ENCODE measurements at places on chromosomes 7 and 10.

DNA sequence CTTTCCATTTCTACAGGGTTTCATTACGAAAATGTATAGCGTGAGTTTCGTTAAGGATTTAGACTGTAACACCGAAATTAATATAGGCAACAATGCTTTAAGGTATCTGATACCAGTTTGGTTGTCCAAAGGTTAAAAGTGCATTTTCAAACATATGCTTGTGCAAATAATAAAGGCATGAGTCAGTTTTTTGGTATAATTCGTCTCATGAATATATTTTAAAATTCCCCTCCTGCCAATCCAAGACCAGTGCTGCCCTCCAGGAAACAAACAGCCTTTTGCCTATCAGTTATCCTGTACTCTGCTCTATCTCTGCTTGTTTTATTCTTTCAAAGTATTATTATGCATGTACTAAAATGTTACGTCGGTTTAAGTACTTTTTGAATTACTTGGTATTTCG is 2.0 kb downstream of the LCOR start:
- no peak for DNase-seq

DNA sequence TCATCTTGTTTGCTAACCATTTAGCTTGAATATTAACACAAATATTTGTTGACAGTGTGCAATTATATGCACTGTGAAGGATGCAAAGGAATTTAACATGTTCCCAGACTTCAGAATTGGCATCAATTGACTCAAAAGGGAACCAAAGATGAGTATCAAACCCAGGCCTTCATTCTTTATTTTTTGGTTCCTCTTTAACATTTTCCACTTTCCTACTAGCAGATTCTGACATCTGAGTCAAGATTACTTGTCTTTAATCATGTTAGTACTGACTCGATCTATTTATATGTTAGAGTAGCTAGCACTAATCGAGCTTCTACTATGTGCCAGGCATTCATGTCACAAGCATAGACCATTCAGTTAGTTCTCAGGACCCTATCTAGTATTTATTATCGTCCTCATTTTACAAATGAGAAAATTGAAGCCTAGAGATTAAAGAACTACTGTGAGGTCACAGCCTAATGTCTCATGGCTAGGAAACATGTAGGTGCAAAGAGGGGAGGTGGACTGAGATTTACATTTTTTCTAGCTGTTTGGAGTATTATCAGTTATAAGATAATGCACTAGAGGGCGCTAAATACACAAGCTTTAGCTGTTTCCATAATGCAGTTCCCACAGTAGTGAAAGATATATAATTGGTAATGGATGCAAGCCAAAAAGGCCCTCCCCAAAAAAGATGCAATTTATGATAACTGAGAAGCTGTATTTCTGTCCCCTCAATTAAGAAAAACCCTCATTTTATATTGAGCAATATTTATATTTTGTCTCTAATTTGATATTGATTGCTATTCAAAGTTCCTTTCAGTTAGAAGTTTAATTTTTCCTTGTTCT is 32.9 kb upstream of the KMT2E start:
- no peak for DNase-seq

DNA sequence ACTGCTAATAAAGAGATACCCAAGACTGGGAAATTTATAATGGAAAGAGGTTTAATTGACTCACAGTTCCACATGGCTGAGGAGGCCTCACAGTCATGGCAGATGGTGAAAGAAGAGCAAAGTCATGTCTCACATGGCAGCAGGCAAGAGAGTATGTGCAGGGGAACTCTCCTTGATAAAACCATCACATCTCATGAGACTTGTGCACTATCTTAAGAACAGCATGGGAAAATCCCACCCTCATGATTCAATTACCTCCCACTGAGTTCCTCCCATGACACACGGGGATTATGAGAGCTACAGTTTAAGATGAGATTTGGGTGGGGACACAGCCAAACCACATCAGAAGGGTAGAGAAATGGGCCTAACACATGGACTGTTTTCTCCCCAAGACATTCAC is 156.3 kb downstream of the CCDC71L start:
- no peak for DNase-seq

- DNase-seq: no peak
These were observed 171.8 kb downstream of the MLLT10 start for GRCh38 chr10:21705828-21706176.

DNA sequence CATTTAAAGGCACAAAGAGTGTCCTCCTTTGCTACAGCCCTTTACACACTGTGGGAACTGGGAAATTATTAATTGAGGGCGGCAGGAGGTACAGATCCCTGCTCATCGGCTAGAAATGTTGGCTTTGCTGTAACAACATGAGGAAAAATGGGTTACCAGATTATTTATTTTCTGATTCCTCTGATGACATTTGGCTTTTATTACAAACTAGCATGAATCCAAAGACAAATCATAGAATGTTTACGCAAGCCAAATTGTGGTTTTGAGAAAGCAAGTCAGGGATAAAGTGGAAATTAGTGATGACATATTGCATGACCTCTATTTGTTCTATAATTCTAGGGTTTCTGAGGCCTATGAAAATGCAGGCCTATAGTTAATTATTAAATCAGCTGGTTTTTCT is 126.1 kb upstream of the TMEM196 start:
- DNase-seq: no peak

DNA sequence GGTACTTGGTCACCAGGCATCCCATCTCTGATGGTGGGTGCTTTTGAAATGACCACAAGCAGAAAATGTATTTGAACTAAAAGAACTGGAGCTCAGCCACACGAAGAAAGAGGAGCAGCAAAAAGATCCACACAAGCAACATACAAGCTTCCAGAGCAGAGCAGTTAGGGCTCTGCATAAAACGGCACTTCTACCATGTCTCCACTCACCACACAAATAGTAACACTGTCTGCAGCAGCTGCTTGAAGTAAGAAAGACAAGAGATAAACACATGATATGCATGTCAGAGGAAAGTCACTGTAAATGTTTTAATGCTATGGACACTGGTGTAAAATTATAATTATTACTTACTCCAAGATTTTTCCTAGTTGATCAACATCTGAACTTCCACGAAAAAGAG is 32.5 kb upstream of the FAM133B start:
- DNase-seq: no peak

DNA sequence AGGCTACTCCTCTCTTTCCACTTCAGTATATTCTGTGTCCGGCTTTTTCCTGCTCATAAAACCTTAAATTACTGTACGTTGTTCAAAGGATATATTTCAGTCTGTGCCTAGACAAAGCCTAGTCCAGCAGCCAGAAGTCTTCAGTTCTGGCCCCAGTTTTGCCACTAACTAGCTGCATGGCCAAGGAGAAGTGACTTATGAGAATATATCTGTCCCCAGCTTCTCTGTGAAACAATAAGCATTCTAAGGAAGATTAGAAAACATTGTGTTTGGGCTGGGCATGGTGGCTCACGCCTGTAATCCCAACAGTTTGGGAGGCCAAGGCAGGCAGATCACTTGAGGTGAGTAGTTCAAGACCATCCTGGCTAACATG is 105.0 kb upstream of the HDAC9 start:
- no peak for DNase-seq

DNA sequence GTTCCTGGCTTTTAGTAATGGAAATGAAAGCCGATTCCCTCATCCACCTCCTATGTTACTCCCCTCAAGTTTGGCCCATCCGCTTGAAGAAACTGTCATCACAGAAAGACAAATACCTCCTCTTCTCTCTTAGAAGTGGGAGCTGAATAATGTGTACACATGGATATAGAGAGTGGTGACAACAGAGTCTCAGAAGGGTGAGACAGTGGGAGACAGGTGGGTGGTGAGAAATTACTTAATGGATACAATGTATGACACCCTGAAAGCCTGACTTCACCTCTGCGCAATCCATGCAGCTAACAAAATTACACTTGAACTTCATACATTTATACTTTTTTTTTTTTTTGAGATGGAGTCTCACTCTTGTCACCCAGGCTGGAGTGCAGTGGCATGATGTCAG is 217.5 kb downstream of the SKIDA1 start:
- DNase-seq: no peak

DNA sequence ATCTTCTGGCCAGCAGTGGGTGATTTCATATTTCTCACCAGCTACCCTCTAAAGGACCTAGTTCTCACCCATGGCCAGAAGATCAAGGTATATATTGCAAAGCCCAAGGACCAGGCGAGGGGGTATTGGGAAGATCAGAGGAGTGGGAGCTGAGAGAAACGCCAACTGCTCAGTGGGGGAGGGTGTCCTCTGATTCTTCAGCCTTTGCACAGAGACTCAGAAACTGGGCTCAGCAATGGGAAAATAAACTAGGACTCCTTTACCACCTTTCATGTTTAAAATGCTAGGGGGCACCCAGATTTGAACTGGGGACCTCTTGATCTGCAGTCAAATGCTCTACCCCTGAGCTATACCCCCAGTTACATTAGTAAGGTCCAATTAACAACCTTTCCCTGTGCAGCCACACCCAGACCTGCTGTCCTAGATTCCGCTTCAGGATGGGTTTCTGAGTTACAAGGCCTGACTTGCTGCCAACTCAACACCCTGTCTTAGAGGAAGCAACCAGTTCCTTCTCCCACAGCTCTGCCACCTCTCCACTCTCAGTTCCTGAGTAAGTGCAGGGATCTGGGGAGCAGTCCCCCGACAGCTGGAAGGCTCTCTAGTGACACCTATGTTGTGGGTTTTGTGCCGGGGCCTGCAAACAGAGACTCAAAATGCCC is 93.5 kb downstream of the ZNF783 start:
- no peak for DNase-seq

GRCh38 chr10:51035344-51035743 is 38.9 kb upstream of the PRKG1 start:
- DNase-seq: no peak

- DNase-seq: no peak
These were observed 125.5 kb upstream of the PODXL start for GRCh38 chr7:131681961-131682360.

- no peak for DNase-seq
These were observed 7.8 kb downstream of the ZNF680 start for GRCh38 chr7:64555046-64555445.

GRCh38 chr10:35959252-35959651 is 317.2 kb upstream of the FZD8 start:
- no peak for DNase-seq

DNA sequence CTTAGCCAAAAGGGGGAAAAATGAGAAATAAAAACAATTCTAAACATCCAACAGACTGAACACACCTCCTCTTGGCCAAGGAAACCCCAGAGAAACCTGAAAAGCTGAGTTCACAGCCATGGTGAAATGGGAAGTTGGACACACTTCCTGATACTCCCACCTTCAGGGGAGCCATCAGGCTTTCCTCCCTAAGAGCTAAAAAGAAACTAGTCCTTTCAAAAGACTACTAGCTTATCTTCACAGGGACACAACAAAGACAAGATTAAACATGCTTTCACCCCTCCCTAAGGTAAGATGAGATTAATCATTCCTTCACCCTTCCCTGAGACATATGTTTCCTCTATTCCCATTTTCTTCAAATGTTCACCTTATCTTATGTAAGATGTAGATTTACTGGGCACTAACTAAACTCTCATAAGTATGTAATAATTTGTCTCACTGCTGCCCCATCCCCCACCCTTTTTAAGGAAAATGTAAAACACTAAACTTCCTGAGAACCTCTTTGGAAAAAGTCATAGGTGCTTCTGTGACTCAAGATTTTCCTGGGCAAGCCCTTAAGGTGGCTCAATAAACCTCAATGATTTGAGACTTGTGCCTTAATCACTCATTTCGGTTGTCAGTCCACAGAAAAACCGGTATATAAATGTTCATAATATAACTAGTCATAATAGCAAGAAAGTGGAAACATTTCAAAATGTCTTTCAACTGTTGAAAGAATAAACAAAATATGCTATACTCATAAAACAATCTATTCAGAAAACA is 40.5 kb downstream of the HTR7 start:
- DNase-seq: no peak

DNA sequence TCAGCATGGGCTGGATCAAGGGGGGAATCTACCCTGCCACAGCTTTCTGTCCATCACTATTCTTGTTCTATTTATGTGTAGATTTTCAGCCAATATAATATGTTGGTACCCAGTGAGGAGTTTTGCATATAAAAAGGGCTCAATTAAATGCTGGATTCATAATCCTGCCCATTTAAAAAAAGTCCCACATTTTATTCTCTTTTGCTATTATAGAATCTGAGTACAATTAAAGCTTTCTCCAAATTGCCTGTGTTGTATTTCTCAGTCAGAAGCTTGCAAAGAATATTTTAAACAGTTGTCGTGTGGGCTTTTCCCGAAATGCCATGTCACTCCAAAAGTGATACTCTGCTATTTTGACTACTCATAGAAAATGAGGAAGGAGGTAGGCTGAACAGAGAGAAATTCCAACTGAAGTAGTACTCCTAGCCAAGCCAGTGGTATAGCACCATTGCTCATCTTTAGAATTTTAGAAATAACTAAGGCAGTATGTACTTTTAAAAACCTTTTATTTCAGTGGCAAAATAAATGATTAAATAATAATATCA is 108.3 kb upstream of the HDAC9 start:
- DNase-seq: no peak

- DNase-seq: no peak
These were observed 62.6 kb downstream of the CUL2 start for GRCh38 chr10:35027567-35027966.

DNA sequence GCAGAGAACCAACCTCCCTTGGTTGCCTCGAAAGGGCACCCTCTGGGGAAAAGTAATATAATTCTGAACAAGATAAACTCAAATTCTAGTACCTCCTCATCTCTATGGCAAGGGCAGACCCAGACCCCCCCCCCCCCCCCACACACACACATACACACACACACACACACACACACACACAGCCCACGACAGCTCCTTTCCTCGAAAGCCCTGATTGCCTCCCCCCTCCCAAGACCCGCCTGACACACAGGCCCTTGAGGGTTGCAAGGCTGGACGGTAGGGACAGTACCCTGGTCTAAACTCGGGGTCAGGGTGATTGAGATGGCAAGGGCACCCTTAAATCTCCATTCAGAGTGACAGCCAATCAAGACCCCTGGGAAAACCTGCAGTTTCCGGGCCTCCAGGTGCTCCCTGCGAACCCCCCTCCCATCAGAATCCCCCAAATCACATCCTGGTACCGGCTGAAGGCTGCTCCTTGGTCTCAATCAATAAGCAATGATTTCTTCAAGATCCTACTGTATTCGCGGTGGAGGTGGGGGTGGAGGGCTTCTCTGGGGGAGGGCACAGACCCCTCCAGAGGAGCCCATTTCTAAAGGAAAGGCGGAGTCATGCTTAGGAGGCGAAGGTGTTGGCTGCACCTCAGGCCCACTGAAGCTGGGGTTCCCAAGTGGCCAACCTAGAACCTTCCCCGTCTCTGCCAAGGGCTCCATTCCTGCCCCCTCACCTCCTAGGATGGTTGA is 100.7 kb downstream of the HIP1 start:
- DNase-seq: no peak

DNA sequence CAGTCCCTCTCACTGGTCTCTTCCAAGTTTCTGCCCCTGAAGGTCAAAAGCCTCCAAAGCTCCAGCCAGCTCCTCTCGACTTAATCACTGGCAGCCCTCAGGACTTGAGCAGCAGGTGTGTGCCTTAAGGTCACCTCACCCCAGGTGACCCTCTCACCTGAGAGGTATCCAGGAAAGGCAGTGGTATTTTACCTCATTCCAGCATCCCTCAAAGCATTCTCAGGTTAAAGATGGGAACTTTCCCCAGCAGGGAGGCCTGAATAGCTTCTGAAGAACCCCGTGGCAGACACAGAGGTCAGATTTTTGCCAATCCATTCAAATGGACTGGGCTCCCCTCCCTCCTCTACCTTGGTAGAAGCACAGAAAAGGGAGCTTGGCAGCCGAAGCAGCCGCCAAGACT is 148.2 kb downstream of the GFRA1 start:
- no peak for DNase-seq
